Endothelial cell (in vitro differentiated cells): ENCODE measurements at places on chromosomes 5 and 9.

- DNase-seq: no peak
Measured at GRCh38 chr5:34014626-34015025, 6.8 kb upstream of the AMACR start.

DNA sequence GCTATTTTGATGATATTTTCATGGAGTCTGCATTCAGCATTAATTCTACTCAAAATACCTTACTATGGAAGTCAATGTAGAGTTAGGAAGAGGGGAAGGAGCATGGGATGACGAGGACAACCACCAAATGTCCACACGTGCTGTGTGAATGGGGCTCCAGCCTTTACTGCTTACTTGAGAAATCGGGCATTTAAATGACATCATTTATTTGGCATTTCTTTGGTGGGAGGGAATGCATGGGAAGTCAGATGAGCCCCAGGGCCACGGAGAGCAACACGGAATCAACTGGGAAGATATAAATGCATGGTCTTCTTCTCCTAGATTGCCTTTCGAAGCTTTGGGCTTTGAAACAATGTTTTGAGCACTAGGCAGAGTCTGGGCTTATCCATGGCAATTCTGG lies 458.5 kb upstream of the KLF4 start:
- DNase-seq: no peak

DNA sequence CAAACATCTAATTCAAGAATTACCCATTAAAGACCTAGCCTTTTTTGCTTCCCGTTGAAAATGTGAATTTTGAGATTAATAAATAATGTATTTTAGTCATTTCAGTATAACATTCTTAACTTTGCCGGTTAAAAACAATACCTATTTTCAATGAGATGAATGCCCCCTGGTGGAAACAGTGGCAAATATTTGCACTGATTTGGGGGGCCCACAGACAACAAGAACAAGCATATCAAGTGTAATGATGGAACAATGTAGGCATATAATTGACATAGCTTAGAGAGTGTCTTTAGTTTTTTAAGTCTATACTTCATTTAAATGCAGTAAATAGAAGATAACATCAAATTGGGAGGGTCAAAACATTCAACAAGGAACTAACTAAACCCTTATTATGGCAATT lies 111.9 kb downstream of the NTRK2 start:
- peak; percentile 35 for DNase-seq

GRCh38 chr9:113991714-113992113 lies 86.4 kb downstream of the AMBP start:
- no peak for DNase-seq

GRCh38 chr9:115393976-115394775 lies 276.2 kb upstream of the TNC start:
- no peak for DNase-seq

DNA sequence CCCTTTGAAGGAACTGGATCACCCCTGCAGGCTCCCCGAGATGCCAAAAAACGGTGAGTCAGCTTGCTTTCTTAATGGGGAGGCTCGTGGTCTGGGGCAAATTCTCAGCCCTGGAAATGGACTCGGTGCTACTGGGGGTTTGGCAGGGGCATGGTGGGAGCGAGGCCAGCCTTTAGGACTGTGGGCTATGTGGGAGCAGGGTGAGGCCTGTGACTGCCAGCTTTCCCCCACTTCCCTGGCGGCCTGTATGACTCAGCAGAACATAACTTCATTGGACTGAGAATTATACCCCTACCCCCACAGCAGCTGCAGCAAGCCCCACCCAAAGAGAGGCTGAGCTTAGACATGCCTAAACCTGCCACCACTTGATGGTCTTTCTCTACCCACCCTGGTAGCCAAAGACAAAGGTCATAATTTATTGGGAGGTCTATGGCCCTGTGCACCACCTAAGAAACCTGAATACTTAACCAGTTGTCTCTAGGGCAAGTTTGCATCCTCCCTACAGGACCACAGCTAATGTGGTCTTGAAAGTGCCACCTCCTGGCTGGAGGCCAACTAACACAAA lies 325.3 kb downstream of the TLE1 start:
- no peak for DNase-seq

DNA sequence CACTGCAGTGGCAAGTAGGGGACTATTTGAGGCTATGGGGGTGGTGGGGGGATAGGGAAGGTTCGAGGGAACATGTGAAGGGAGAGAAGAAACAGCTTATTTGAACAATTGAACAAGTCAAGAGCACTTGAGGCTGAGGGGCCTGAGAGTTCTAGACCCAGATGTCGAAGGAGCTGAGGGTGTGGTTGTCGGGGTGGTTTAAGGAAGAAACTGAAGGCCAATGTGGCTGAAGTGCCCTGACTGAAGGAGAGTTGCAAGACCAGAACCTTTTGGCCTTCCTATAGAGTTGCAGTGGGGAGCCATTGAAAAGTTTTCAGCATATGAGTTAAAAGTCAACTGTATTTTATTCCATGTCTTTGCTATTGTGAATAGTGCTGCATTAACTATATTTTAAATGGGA lies 19.1 kb downstream of the FOCAD start:
- no peak for DNase-seq
